ENCODE measurements at places on chromosomes 7 and 10. TPM values are rescaled to one million over a fixed set of nuclear protein-coding genes. Genes with fewer than 3 reads are reported as not detected.

The CTTNBP2 gene
- polyA plus RNA-seq = 39.3 TPM

GRCh38 chr10:11563936-11564335 lies 47.5 kb downstream of the USP6NL start:
- DNase-seq = no peak

GRCh38 chr10:86688398-86688921 lies 20.1 kb downstream of the LDB3 start:
- DNase-seq = peak; percentile 50

- no peak for DNase-seq
Observed at GRCh38 chr7:16067711-16068110, 353.6 kb downstream of the CRPPA start.

The TFPI2 gene
- polyA plus RNA-seq = 10.3 TPM

The HIP1 gene
- 40.1 TPM for polyA plus RNA-seq

DNA sequence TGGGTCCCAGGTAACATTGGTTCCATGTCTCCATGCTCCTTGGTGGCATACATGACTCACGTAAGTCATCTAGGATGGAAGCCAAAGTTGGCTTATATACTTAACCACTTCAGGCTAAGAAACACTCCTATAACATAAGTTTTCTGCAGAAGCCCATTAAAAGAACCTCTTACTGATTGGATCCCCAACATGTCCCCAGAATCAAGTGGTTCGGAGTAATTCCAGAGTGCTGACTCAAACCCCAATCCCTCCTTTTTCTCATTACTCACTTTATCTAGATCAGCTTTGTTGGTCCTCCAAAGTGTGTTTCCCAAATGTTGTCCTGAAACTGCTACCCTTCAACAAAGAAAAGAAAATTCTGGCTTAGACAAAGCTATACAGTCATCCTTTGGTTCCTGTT lies 10.1 kb upstream of the ATOH7 start:
- no peak for DNase-seq

The MEOX2 gene
- 1.6 TPM for polyA plus RNA-seq

The CLCN1 gene
- polyA plus RNA-seq = 0.35 TPM

- no peak for DNase-seq
Observed at GRCh38 chr7:512541-513311, 6.9 kb downstream of the PDGFA start.

The MSMB gene
- polyA plus RNA-seq = not detected

DNA sequence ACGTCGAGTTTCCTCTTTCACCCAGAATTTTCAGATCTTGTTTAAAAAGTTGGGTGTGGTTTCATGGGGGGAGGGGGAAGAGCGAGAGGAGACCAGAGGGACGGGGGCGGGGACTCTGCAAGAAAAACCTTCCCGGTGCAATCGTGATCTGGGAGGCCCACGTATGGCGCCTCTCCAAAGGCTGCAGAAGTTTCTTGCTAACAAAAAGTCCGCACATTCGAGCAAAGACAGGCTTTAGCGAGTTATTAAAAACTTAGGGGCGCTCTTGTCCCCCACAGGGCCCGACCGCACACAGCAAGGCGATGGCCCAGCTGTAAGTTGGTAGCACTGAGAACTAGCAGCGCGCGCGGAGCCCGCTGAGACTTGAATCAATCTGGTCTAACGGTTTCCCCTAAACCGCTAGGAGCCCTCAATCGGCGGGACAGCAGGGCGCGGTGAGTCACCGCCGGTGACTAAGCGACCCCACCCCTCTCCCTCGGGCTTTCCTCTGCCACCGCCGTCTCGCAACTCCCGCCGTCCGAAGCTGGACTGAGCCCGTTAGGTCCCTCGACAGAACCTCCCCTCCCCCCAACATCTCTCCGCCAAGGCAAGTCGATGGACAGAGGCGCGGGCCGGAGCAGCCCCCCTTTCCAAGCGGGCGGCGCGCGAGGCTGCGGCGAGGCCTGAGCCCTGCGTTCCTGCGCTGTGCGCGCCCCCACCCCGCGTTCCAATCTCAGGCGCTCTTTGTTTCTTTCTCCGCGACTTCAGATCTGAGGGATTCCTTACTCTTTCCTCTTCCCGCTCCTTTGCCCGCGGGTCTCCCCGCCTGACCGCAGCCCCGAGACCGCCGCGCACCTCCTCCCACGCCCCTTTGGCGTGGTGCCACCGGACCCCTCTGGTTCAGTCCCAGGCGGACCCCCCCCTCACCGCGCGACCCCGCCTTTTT lies at the start of gene VIM:
VIM (plus strand) TSS at position 151 of the 925 bp plus-strand sequence. CDS start 1,182 bp downstream, outside the sequence.
- peak; percentile 77 for DNase-seq

DNA sequence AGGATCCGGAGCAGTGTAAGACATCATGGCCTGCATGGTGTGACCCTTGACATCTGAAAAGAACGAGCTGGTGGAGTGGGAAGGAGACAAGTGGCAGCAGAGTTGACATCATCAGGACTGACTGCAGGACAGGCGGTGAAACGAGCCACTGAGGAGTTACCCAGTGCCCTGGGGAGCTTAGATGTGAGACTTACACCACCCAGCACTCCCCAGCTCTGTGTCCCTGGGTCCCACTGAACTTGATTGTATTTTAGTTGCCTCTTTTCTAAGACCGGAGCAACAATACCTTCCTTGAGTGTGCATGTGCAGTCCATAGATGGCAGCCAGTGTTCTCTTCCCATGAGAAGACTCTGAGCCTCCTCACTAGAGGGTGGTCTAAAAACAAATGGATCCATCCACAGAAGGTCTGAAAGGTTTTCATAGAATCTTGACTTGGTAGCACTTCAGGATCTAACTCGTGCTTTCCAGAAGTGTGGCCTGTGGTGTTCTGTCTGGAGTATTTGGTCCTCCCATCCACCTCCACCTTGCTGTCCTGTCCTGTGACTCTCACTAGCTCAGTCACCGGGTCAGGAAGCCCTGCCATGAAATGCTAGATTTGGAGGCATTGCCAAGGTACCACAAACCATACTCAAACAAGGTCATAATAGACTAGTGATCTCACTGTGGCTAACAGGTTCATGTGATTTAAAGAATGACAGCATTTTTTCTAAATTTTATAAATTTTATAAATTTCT lies 59.0 kb downstream of the IKZF1 start:
- DNase-seq = no peak

The ANKRD7 gene
- polyA plus RNA-seq = 4.3 TPM

DNA sequence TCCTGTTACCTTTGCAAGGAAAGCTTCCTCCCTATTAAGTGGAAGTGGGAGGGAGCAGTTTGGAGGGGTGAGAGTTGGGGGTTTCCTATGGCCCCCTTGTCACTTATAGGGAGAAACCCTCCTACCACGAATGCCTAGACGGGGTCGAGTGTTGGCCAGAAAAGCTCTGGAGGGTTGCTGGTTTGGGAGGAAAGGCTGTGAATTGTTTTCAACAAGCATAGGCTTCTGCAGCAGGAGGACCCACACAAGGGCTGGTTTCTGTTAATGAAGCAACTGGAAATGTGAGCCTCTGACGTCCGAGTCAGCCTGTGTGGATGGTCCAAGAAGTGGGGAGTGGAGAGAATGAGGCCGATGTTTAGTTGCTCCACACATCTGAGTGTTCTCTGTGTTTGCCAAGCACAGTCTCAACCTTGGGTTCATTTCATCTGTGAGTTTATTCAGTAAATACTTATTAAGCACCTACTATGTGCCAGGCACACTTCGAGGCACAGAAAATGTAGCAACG lies 37.3 kb upstream of the LEP start:
- no peak for DNase-seq

The TSPAN12 gene
- 188 TPM for polyA plus RNA-seq

GRCh38 chr7:7686811-7687508 lies 31.4 kb downstream of the RPA3 start:
- DNase-seq = no peak

The UCN3 gene
- polyA plus RNA-seq = 1.0 TPM

DNA sequence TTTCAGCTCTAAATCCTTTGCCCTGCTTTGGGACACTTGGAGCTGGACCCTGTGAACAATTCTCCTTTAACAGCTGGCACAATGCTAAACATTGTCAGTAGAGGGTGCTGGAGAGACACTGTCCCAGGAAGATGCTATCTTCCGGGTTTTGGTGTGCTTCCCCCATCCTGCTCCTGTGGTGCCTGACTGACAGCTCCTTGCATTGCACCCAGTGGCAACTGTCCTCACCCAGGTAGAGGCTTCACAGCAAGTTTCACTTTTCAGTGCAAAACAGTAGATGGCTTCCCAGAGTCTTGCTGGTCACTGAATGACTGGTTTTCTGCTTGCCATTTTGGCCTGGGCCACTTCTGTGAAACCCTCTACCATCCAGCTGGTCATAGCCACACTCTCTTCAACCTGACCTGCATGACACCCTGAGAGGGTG lies 77.3 kb downstream of the CDC14C start:
- DNase-seq = peak; percentile 41

The CALCR gene
- 1.0 TPM for polyA plus RNA-seq

The ACBD7 gene
- polyA plus RNA-seq = 8.9 TPM

DNA sequence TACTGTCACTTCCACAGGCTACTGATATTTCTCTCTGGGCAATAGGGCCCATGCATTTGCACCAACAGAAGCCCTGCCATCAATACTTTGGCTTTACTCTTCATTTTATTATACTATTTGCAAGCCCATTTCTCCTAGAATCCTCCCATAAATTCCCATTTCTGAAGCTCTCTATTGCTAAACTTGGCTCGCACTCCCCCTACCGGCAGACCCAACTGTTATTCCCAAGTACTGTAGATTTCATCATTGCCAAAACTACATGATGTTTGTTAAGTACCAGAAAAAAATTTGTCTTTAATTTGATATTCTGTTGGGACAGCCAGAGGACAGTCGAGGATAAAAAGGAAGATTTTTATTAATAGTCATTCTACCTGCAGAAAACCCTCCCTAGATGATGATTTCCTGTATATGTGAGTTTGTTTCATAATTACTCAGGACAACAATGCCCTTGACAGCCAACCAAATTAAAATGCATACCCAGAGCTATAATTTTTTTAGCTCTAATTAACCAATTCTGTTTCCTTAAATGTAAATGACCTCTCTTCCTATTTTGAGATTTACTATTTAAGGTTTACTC lies 298.6 kb downstream of the REEP3 start:
- DNase-seq = peak; percentile 50

DNA sequence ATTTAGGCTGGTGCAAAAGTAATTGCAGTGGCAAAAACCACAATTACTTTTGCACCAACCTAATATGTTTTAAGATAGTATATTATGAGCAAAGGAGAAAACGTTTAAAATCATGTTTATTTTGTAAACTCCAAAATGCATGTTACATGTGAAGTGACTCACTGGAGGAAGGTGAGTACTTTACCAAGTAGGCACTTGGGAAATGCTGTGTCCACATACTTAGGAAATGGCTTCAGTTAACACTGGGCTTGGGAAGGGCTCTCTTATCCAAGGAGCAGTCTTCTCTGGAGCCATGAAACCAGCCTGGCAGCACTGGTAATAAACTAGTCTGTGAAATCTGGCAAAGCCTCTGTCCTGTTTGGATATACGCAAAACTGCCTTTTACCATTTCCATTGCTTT lies 4.4 kb downstream of the RPS24 start:
- DNase-seq = no peak

The FAM237B gene
- 1.1 TPM for polyA plus RNA-seq

GRCh38 chr7:44305564-44306507 lies 19.6 kb downstream of the CAMK2B start:
- DNase-seq = no peak

The LANCL2 gene
- polyA plus RNA-seq = 31.9 TPM

GRCh38 chr7:39553436-39553835 lies 12.8 kb upstream of the YAE1 start:
- DNase-seq = no peak

The THSD7A gene
- 86.9 TPM for polyA plus RNA-seq

DNA sequence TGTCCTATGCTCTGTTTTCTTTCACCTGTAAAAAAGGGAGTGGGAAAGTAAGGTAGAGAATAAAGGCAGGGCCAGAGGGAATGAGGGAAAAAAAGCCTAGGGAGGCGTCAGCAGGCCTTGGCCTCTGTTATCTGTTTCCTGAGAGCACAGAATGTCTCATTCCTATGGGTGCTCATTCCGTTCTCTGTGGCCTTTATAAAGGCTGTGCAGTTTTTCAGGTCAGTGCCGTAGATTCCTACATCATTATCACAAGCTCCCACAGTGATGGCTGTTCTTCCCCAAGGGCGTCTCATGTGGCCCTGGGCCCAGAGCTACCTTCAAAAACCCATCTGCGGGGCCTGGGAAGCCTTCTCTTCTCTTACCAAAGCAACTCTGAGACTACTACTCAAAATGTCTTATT lies 16.7 kb upstream of the AKR1B10 start:
- DNase-seq = no peak

The TMEM225B gene
- polyA plus RNA-seq = 2.3 TPM

The TMEM229A gene
- 0.13 TPM for polyA plus RNA-seq

The CTBP2 gene
- polyA plus RNA-seq = 83.5 TPM

The ENTPD1 gene
- polyA plus RNA-seq = 23.1 TPM

The MBL2 gene
- not detected for polyA plus RNA-seq

DNA sequence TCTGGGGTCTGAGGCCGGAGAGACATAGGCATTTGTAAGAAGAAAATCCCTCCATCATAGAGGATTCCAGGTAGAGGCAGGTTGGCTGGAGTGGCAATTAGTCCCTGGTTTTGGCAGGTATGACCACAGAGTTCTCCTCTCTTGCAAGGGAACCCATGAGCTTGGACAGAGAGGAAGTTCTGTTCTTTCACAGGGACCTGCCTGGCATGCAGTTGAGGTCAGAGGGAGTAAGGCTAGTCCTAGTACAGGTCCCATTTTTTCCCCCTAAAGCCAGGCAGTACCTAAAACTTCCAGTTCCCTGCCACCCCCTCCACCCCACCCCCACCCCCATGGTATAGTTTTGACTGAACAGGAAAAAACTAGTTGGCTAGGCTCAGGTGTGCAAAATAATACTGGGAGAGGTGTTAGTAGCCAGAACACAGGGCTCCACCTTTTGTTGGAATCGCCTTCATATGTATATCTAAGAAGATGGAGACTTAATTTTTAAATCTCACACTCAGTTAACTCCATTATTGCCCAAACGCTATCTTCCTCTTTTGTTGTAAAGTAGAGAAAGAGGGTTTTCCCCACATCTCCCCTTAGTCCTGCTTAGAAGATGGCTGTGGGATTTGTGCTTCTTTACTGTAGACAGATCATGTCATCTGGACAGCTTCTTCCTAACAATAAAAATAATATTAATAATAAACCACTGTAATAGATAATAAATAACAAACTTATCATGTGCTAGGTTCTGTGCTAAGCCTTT lies 188.1 kb downstream of the TCF7L2 start:
- no peak for DNase-seq

- DNase-seq = no peak
Observed at GRCh38 chr7:105874055-105874454, 2.3 kb downstream of the ATXN7L1 start.

- DNase-seq = peak; percentile 35
Observed at GRCh38 chr10:11742009-11742778, at the start of gene ECHDC3. TSS of gene ECHDC3 (plus strand) at chr10:11742382. CDS start at chr10:11742577, 195 bp downstream.

DNA sequence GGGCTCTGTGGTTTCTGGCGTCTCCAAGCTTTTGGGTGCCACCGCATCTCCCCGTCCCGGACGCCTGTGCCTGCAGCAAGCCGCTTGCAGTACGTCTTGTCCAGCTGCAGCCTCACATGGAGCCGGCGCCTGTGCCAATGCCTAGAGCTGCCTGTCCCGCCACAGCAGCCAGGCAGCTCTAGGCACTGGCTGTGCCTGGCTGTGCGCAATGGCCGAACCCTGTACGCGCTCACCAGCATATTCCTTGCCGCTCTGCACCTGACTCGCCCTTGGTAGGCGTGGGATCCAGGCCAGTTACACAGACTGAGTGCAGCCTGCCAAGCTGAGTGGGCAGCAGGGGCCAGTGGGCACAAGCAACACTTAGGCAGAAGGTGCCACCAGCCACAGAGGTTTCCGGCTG lies 381.2 kb upstream of the SORCS1 start:
- DNase-seq = no peak

The ATG9B gene
- polyA plus RNA-seq = 3.0 TPM

- no peak for DNase-seq
Observed at GRCh38 chr10:57946833-57947232, 320.9 kb downstream of the IPMK start.

The ATOH7 gene
- 1.7 TPM for polyA plus RNA-seq

GRCh38 chr10:129344731-129345355 lies 122.2 kb upstream of the MGMT start:
- peak; percentile 43 for DNase-seq

GRCh38 chr7:26919906-26920493 lies 55.6 kb upstream of the SKAP2 start:
- DNase-seq = no peak

Data from left kidney (tissue), 8 donors.